ENCODE measurements at places on chromosomes 12 and 14.

- DNase-seq = no peak
Measured at GRCh38 chr12:92908108-92908507, 21.0 kb downstream of the EEA1 start.

DNA sequence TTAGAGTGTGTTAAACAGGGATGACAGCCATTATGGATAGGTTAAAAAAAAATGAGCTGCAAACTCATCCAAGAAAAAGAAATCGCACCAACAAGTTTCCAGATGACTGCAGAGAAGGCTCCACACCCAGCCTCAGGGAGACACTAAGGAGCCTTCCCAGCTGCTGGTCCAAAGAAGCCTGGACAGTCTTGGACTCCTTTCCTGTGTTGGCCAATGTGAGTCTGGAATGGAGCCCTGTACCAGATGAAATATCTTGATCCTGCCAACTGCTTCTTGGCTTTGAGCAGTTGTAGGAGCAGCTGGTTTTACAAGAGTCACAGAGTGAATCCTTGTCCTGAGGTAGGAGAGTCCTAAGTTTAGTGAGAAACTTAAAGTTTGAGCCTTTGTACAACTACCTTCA lies 44.5 kb downstream of the SLC38A1 start:
- DNase-seq = no peak

- DNase-seq = no peak
Measured at GRCh38 chr14:102829016-102829548, 51.8 kb downstream of the TRAF3 start.

- no peak for DNase-seq
Measured at GRCh38 chr12:116159175-116159574, 118.3 kb downstream of the MED13L start.

- no peak for DNase-seq
Measured at GRCh38 chr12:120015313-120015712, 26.3 kb downstream of the BICDL1 start.

DNA sequence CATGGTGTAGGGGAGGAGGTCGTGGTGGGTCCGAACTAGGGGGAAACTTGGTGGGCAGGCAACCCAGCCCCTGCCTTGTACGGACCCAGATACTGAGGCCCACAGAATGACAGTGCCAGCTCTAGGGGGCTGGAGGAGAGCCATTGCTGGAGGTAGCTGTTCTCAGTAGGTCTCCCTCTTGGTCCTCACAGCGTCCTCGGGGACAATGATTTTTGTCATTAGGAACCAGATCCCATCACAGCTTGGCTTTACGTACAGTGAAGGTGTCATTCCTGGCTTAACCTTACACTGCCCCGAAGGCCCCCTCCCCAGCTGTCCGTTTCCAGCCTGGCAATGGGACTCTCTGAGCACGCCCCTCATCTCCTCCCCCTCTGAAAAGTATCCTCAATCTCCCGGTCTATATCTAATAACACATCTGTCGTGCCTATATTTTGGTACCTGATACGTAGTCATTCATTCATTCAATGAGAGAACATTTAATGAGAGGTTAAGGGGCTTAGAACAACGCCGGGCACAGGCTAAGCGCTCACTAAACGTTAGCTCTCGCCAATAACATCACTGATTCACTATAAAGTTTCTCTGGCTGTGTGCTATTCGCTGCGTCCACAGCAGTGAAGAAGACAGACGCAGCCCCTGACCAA lies 597 bp upstream of the DYNC1H1 start:
- DNase-seq = no peak

DNA sequence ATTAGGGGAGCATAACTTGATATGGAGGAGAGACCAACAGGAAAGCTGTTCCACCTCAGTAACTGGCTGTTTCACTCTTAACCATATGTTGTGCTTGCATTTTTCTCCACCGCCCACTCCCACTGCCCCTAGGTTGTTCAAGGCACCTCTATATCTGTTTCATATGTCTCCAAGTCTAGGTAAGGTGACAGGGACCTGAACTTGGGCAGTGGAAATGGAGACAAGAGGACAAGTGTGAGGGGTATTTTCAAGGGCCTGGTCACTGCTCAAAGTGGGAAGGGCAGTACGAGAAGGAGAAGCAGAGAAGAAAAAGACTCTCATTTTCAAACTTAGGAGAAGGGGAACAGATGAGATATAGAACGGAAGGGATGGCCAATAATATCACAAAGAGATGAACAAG lies 3.1 kb downstream of the SLC38A1 start:
- DNase-seq = no peak

DNA sequence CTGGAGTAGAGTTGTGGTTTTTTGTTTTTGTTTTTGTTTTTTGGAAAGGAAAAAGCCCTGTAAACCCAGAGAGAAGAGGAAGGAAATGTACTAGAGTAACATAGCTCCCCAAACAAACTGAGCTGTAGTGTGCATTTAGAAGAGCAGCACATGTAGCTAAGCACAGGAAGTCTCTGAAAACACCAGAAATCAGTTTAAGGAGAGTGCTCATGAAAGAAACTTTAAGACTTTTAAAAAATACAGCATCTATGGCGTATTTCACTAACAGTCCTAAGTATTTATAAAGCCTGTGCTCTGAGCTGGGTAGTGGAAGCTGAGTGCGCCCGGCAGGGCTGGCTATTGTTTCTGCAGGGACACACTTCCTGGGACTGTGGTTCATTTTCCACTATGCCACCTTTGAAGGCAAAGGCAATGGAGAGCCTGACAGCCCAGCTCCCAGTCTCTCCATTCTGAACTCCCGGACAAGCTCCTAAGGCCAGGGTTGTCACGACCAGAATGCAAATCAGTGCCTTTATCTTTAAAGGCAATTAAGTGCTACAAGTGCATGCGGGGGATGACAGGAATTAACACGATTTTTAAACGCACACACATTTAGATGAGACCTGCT lies 45.4 kb downstream of the NIN start:
- DNase-seq = no peak

All from anterior cingulate cortex (tissue), 58 donors.